ENCODE measurements at places on chromosomes 12 and 14.

DNA sequence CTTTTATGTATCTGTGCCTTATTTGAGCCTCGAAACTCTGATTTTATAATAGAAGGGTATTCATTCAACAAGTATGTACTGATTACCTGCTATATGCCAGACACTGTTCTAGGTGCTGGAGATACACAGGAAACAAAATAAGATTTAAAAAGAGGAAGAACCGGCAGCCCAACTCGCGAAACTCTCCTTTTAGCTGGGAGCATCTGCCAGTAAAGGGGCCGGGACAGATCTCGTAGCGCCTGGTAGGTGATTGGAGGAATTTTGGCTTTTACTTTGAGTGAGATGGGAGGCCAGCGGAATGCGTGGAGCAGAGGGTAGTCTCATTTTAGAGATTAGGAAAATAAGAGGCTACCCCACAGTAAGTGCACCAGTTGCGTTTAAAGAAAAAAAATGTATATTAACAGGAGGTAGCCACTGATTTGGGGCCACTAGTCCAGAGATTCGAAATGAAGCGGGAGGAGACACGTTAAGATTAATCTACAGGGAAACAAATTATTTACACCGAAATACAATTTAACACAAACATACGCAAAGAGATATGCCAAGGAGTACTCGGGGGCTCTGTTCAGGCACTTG is 520 bp upstream of the MON2 start:
- DNase-seq: no peak

DNA sequence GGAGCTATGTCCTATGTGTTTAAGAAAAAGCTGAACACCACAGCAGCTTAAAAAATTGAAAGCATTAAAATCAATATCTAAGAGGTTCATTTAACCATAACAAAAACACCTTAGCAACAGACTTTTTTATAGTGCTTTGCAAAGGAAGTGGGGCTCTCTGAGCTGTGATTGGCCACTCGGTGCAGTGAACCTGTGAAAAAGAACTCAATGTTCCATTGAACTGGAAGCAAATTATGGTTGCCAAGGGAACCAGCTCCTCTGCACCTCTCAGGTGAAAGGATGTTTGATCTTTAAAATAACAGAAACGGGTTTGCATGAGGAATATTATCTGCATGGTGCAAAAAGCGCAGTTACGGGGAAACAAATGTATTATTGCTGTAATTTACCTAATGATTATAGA is 149.4 kb downstream of the SNAPC1 start:
- DNase-seq: no peak

GRCh38 chr14:71341156-71341555 is 433.9 kb downstream of the PCNX1 start:
- no peak for DNase-seq

DNA sequence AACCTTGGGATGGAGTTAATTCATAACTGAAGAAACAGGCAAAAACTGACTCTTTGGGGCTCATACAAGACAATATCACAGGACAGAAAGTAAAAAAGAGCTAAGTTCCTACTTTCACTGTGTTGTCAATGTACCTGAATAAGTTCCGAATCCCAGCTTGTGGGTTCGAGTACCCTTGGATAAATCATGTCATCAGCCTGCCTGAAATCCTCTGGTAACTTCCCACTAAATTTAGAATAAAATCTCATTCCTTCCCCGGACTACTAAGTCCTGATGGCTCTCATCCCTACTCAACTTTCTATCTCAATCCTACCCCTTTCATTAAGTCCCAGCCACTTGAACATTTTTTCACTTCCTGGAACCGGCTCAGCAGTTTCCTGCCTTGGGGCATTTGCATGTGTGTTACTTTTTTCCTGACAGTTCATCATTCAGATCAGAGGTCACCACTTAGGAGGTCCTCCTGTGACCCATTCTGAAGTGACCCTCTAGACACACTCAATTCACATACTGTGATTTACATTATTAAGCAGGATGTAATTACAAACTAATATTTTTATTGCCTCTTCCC is 12.7 kb downstream of the ERP29 start:
- no peak for DNase-seq
